ENCODE measurements at places on chromosomes 12 and 14.

GRCh38 chr14:62654641-62655040 lies 390.6 kb downstream of the KCNH5 start:
- DNase-seq = no peak

DNA sequence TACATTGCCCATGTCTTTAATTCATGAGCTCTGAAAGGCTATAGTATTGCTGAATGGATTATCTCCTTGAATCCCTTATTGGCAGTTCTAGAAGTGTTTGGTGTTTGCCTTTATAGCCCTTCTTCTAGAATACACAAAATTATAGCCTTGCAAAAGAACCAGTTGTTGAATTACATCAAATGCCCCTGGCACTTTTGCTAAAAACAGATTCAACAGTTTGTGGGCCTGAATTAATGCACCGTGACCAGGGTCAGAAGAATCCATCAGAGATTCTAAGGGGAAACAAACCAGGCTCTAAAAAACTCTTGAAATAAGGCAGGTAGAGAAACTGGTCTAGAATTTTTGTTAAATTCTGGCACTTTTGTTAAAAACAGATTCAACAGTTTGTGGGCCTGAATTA lies 197.8 kb downstream of the SOX5 start:
- DNase-seq = no peak

- no peak for DNase-seq
Observed at GRCh38 chr14:33990790-33991189, 39.9 kb upstream of the EGLN3 start.

GRCh38 chr12:22276867-22277266 lies 57.6 kb downstream of the ST8SIA1 start:
- DNase-seq = no peak

GRCh38 chr14:82420871-82421270 lies 887.2 kb upstream of the SEL1L start:
- DNase-seq = no peak

DNA sequence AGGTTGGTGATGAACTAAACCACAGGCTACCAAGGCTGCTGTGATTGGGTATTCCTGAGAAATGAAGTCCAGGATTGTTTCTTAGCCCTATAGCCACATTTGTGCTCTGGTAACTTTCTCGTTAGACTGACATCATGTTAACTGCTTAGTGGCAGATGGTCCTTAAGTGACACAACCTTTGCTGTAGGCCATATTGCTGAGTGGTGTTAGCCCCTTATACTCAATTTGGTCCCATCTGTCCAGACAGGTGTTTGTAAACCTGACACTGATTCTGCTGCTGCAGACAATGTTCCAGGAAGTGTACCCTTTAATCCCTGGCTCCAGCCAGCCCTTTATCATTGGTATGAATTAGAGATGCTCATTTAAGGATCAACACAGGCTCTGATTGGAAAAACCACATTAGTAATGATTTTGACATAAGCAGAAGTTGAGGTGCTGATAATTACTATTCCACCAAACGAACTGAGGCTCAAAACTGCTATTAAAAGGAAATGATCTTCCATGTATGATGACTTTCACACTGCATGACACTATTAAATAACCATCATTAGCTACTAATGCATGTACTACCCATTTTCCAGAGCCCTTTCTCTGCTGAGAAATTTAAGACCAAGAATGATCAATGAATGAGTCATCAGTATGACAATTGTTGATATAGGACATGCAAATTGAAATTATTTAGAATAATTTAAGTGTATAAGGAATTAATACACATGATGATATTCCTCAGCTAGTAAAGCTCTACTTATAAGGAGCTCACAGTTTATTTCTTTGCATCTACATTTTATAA lies 3.6 kb upstream of the SSTR1 start:
- no peak for DNase-seq

DNA sequence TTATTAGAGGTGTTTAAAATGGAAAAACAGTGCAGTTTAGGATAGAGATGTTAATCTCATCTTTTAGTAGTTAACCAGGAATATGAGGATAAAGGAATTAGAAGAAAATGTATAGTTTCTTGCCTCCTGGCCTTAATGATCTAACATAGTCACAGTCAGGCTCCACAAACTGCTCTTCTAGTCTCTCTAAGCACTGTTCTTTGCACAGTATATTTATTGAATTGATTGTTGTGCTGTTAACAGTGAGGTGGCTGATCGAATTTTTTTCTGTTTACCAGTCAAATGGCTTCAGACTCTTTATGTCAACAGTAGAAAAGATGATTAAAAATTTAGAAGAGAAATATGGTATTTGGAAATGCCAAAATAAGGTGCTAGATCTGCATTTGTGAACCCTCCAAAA lies 37.8 kb downstream of the ATF7IP start:
- DNase-seq = no peak

DNA sequence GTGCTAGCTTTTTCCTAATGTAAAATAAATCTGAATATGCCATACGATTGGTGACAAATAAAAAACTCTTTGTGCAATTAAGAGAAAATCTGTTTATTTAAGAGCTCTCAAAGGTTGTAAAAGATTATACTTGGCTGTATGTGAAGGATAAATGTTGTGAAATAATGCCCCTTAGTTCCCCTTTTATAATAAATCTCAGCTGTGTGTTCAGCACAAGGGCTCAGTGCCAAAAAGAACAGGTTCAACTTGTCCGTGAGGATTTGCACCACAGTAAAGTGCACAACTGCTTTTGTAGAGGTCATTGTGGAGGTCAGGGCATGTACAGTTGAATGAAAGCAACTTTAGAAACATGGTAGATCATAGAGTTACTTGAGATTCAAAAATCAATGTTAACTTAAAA lies 118.6 kb downstream of the TRMT5 start:
- DNase-seq = no peak

DNA sequence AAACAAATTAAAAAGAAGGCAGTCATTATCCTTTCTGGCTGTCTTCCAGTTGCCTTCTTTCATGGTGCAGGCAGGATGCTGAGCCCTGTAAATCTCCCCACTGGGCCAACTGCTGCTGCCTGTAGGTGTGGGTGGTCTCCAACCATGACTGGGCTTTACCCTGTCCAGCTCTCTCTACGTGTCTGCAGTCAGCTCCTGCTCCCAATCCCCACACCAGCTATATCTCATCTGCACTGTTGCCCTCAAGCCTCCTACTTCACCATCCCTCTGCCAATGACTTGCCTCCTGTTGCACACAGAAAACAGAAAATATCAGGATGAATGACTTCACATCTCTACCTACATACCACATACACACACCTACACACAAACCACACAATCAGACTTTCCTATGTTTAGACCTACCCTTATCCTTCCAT lies 39.7 kb upstream of the PSMA6 start:
- no peak for DNase-seq

DNA sequence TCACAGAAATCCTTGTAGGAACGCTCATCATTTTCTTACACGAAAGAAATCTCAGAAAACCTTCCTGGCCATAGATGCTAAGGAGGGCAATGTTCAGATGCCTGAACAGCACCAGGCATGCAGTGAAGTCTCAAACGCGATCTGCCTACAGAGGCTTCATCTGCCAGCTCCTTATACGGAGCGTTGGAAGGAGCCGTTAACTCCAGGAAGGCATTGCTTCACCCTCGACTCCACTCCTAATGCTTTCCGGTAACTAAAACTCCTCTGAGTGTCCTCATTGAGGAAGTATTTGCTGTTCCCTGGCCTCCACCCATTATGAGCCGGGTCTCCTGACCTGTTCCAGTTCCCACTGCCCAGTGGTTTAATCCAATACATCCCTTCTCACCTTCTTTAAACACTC lies 502.7 kb downstream of the BCL11B start:
- no peak for DNase-seq

- no peak for DNase-seq
Observed at GRCh38 chr14:40164083-40164482, 731.9 kb upstream of the FBXO33 start.

GRCh38 chr12:68617160-68617926 lies 6.6 kb downstream of the RAP1B start:
- DNase-seq = no peak

- DNase-seq = no peak
Observed at GRCh38 chr12:105944628-105945027, 194.1 kb downstream of the NUAK1 start.

DNA sequence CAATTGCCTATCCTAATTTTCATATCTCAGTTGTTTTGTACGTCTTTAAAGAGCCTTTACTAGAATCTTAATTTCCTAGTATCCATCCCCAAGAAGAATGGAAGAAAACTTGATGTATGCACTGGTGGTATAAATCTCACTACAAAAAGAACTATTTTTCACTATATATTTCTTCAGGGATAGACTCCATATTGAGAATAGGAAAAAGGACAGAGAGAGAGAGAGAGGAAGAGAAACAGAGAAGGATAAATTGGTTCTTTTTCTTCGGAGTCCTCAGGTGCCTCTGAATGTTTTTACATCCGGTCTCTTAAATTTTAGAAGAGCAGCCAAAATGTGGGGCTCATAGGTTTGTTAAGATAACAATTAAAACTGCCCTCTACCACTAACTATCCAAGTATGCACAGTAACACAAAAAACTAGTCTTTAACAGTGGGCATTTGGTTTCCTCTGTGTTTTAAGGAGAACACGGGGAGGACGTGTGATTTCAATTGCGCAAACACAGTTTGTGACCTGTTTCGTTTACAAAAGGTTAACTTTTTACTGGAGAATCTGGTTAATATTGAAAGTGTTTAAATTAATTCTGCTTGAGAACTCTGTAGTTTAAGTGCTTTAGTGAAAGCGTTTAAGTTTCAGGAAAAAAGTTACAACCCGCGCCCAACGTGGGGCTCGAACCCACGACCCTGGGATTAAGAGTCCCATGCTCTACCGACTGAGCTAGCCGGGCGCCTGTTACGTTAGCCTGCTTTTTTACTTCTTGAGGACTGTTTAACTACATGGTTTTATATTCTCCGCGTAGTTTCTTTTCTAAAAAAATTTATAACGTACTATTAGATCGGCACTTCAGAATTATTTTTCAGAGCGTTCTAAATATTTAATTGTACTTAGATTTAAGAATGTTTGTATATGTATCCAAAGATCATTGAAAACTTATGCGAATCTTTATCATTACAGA lies 5.1 kb upstream of the PSMA3 start:
- DNase-seq = peak; percentile 65

GRCh38 chr12:102302553-102302952 lies 104.9 kb upstream of the PMCH start:
- DNase-seq = no peak

- no peak for DNase-seq
Observed at GRCh38 chr12:131372171-131372475, 338.8 kb upstream of the SFSWAP start.

GRCh38 chr12:129556082-129556481 lies 347.7 kb downstream of the TMEM132D start:
- DNase-seq = no peak

DNA sequence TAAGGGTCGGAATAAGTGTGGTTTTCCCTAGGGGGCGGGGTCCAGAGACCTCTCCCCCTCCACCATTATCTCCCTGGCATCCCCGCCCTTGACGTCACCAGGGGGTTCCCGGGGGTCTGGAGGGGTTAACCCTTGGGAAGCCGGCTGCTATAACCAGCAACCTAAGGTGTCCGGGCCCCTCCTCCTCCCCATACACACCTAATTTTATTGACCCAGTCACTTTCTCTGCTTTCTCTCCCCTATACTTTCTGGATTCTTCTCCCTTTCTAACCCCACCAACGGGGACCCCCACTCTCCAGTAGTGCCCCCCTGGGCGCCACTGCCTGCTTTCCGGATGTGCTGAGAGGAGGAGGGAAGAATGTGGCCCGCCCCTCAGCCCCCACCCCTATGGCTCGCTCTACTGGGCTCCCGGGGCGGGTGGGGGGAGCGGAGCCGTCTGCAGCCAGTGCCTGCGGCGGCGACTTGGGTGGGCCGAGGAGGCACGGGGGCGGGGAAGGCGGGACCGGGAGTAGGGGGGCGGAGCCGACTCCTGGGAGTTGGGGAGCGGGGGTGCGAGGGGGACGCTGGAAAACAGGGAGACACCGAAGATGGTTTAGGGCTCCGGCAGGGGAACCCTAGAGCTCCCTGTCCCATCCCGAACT lies 1.8 kb downstream of the GLI1 start:
- no peak for DNase-seq

- DNase-seq = no peak
Observed at GRCh38 chr14:61567838-61568571, 127.3 kb upstream of the HIF1A start.

DNA sequence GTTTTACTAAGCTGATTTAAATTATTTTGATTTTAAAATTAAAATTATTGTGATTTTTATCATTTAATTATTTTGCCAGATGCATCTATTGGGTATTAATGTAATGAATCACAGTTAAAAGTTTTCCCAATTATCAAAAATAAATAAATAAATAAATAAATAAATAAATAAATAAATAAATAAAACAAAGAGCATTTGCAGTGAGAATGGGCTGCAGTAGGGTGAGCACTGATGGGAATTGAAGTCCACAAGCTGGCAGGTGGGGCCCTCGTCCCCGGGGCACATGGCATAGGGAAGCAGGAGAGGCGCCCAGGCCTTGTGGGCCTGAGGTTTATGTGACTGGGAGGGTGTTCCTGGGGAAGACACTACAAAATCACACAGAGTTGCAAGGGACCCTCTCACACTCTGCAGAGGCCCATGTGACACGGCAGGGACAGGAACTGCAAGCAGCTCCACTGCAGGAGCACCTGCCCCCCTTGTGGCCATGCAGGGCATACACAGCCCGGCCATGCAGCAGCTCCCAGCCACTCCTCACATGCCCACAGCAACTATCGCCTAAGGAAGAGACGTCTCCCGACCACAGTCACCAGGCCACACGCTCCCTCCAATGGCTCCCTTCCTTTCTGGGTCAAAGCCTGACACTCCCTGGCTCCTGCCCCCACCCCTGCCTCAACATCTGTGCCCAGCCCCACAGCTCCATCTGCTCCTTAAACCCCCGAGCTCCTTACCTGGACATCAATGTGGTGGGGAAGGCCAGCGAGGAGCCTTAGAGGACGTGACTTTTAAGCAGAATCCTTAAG lies 256.3 kb upstream of the SFSWAP start:
- DNase-seq = no peak

DNA sequence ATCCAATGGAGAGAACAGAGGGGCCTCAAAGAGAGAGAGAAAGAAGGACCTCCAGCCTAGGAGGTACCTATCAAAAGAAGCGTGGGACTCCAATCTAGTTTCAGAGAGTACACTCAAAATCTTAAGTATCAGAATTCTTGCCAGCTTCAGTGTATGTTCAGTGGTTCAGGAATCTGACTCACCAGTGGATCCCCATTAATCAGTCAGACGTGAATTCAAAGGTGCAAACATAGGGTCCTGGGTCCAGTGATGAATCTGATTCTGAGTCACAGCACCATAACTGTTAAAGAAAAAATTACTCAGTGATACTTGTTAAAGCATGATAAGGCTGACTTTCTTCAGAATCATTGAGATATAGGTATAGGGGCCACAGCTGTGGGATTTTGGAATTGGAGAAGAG lies 33.2 kb downstream of the ETNK1 start:
- no peak for DNase-seq

DNA sequence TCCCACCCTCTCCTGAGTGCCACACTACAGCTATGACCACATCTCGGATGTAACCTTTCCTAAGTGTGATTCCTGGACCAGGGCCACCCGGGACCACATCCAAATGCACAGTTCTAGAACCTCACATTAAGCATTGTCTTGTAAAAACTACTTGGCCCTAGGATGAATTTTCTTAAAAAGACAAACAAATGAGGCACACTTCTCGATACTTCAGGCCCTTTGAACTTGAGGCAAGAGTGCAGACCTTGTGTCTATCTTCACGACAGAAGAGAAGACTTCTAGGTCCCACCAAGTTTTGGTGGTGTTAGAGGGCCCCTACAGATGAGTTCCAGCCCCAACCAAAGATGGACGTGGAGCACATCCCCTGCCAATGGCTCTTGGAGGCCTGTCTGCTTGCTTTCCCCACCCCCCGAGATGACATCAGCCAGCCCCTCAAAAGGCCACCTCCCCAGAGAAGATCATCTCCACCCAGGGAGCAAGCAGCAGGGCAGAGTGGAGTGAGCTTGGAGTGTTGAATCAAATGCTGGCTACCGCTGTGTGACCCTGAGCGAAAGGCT lies 9.3 kb downstream of the ISCU start:
- no peak for DNase-seq
